ENCODE measurements at places on chromosomes 13 and 19.

DNA sequence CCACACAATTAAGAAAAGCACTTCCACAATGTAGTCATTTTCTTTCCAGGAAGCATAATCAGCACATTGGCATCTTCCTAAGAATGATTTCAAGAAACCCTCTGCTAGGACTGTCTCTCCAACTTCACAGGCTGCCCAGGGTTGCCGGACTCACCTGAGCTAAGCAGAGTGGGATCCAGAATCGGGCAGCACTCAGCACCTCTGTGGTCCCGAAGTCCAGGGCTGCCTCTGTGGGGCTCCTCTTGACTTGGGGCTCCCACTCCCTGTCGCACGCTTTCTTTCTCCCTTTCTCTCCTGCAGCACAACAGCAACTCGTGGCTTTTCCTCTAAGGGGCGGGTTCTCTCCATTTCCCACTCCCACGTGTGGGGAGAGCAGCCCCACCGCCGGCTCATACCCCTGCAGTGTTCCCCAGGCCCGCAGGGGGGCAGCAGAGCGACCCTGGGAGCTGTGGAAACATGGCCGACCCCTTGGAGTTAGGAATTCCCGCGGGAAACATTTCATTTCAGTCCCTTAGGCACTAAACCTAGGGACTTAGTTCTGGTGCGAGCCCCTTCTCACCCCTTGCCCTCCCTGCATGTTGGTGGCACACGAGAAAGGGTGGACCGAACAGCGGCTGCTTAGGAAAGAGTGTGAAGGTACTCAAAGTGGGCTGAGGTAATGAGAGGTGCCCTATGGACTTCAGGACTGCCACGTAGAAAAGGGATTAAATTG is at the start of gene TMEM272:
TSS of gene TMEM272 (minus strand) at position 316 of the 712 bp plus-strand sequence. CDS start 6,647 bp downstream, outside the sequence.
- DNase-seq: peak; percentile 78

DNA sequence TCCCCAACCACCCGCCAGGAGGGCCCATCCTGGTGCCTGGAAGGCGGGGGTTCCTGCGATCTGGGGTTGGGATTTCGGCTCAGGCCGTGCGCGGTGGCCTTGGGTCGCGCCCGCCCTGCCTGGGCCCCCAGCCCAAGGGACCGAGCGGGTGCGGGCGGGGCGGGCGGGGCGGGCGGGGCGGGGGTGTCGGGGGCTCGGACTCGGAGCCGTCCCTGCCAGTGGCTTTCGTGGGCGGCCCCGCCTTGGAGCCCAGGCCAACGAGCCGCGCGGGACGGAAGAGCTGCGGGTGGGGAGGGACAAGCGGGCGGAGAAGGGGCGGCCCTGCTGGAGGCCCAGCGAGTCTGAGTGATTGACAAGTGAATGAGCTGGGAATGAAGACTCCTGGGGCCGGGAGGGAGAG is 24.6 kb upstream of the ZNF729 start:
- DNase-seq: no peak

- DNase-seq: no peak
These were observed 14.0 kb upstream of the GJA3 start for GRCh38 chr13:20174656-20175405.

GRCh38 chr19:8475005-8475404 is 27.4 kb downstream of the PRAM1 start:
- no peak for DNase-seq

DNA sequence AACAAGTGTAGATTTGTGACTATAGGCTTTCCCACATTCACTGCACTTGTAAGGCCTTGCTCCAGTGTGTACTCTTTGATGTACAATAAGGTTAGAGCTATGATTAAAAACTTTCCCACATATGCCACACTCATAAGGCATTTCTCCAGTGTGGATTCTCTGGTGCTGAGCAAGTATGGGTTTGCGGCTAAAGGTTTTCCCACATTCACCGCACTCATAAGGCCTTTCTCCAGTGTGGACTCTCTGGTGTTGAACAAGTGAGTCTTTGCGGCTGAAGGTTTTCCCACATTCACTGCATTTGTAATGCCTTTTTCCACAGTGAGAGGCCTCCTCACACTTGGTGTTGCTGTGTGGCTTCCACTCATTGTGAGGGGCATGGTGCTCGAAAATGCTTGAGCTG is 3.7 kb downstream of the ZNF772 start:
- no peak for DNase-seq

DNA sequence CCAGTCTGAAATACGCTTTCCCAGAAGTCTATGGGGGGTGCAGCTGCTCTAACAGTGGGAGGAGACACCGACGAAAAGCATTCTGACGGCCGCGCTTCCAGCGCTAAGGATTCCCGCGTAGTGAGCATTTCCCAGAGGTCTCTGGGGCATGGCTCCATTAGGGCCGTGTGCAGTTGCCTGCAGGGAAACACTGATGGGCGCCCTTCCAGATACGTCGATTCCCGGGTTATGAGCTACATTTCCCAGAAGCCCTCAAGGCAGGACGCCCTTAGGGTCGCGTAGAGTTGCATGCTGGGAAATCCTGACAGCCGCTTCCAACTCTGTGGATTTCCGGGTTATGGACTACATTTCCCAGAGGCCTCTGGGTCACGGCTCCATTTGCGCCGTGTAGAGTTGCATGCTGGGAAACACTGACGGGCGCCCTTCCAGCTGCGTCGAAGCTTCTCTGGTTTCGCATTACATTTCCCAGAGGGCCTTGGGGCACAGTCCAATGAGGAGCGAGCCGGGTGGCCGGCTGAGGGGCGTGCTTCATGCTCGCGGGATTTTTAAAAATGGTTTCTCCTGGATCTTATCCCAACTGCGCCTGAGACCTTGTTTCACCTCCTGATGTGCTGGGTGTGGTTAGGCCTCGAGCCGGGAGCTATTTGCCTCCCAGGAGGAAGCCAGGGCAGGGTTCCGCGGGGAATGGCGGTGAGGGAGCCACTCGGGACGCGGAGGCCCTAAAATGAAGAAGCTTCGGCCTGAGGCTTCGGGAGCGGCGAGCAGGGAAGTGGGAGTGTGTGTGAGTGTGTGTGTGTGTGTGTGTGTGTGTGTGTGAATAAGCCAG is 17.2 kb upstream of the ZNF331 start:
- peak; percentile 89 for DNase-seq
